ENCODE measurements at places on chromosomes 5 and 9. TPM values are rescaled to one million over a fixed set of nuclear protein-coding genes. Genes with fewer than 3 reads are reported as not detected.

- no peak overlapping the region for H3K4me3 ChIP-seq
- DNase-seq, result no peak
- no peaks in the 10 kb centered on the region for H3K4me1 ChIP-seq
- H3K27me3 ChIP-seq, result peaks cover 2% of the 10 kb centered on the region
These were observed 260.8 kb upstream of the PPP1R2B start for GRCh38 chr5:156589104-156589945.

DNA sequence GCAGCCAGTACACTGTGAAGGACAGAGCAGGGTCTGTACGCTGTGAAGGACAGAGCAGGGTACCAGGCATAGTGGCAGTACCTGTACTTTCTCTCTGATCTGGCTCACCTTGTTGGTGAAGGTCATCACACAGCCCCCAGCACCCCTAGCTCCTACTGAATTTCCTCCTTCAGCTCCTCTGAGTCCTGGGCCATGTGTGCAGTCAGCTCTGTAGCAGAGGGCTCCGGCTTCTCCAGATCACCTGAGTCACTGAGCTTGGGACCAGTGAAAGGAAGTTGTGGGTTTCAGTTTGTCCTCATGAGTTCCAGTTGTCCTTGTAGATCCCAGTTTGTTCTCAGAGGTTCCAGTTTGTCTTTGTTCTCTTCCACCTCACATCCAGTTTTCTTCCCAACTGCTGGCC, 5.5 kb downstream of the NUDT2 start:
- no peak overlapping the region for H3K4me3 ChIP-seq
- H3K27ac ChIP-seq, result no peak overlapping the region
- peaks cover 12% of the 10 kb centered on the region for H3K4me1 ChIP-seq
- H3K36me3 ChIP-seq, result peaks cover 30% of the 10 kb centered on the region

- DNase-seq, result no peak
- no peak overlapping the region for H3K27ac ChIP-seq
- no peaks in the 10 kb centered on the region for H3K36me3 ChIP-seq
These were observed 183.9 kb upstream of the SH3GL2 start for GRCh38 chr9:17394881-17395510.

DNA sequence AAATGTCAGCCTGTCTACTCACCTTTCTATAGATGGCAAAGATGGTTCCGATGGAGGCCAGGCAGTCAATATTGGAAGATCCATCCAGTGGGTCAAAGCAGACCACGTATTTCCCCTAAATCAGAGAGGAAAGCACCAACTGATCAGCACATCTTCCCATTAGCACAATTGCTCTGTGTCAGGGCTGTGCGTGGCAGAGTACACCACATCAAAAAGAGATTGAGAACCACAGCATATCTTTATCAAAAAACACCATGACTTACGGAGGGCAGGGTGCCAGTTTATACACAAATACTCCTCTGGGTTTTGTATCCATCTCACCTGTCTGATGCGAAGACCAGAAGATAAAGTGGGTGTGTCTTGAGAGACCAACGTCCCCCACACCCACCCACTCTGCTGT, 9.1 kb downstream of the FBP2 start:
- no peaks in the 10 kb centered on the region for H3K36me3 ChIP-seq
- H3K27me3 ChIP-seq, result no peaks in the 10 kb centered on the region
- H3K4me3 ChIP-seq, result no peak overlapping the region
- no peak for DNase-seq
- no peaks in the 10 kb centered on the region for H3K4me1 ChIP-seq
- no peak overlapping the region for H3K27ac ChIP-seq

- no peaks in the 10 kb centered on the region for H3K27me3 ChIP-seq
- no peak overlapping the region for H3K27ac ChIP-seq
- no peaks in the 10 kb centered on the region for H3K36me3 ChIP-seq
- H3K4me3 ChIP-seq, result no peak overlapping the region
These were observed 9.6 kb downstream of the TLE4 start for GRCh38 chr9:79581388-79581787.

DNA sequence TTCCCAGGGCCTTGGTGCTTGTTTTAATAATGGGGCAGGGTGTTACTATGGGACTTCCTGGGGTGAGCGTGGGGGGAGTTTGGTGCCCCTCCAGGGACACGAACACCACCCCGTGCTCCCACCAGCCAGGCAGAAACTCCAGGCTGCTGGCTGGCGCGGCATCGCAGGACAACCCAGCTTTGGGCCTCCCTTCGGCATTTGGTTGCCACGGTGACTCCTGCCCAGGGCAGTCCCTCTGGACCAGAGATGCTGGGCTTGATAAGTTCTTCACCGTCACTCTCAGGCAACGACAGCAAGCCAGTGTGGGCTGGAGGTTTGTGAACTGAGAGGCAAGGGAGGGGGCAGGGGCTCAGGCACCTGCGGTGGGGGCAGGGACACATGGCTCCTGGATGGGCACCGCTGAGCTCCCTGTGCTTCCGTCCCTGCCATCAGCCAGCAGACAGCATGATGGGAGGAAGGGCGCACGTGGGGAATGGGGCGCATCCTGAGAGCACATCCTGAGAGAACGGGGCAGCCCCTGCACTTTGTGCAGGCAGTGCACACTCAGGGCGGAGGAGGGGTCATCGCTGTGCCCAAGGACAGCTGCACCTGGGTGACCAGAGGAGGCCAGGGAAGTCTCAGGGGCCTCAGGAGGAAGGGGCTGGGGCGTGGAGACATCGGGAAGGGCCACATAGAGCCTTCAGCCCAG, 116.4 kb downstream of the RXRA start:
- H3K27ac ChIP-seq, result no peak overlapping the region
- peaks cover 22% of the 10 kb centered on the region for H3K4me1 ChIP-seq
- no peaks in the 10 kb centered on the region for H3K36me3 ChIP-seq

- H3K27me3 ChIP-seq, result no peaks in the 10 kb centered on the region
- no peaks in the 10 kb centered on the region for H3K36me3 ChIP-seq
These were observed 76.6 kb downstream of the CD180 start for GRCh38 chr5:67120032-67120431.

GRCh38 chr9:71936066-71936465, 24.6 kb downstream of the C9orf85 start:
- no peak overlapping the region for H3K4me3 ChIP-seq
- H3K27me3 ChIP-seq, result no peaks in the 10 kb centered on the region
- H3K36me3 ChIP-seq, result no peaks in the 10 kb centered on the region
- no peaks in the 10 kb centered on the region for H3K4me1 ChIP-seq
- DNase-seq, result no peak
- no peak overlapping the region for H3K27ac ChIP-seq

DNA sequence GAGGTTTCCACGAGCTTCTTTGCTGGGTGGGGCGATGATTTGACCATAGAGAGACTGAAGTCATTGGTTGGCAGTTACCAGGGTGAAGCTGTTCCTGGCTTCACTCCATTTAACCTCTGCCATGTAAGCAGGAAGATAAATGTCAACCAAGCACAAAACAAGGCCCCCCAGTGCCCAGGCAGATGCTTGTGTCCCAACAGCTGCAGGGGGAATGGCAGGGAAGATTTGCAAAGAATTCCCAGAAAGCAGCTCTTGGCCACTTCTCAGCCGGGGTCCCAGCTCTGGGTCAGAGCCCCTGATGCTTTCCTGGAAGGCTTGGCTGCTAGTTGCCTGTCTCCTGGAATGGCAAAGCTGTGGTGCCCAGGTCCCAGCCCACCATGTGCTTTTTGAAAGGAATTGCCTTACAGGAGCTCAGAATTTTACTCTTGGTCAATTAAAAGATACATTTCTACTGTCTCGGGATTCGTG, 383.4 kb downstream of the ENC1 start:
- no peaks in the 10 kb centered on the region for H3K27me3 ChIP-seq
- H3K36me3 ChIP-seq, result no peaks in the 10 kb centered on the region
- H3K27ac ChIP-seq, result peak overlapping the region; percentile 79
- peaks cover 20% of the 10 kb centered on the region for H3K4me1 ChIP-seq
- H3K4me3 ChIP-seq, result no peak overlapping the region

DNA sequence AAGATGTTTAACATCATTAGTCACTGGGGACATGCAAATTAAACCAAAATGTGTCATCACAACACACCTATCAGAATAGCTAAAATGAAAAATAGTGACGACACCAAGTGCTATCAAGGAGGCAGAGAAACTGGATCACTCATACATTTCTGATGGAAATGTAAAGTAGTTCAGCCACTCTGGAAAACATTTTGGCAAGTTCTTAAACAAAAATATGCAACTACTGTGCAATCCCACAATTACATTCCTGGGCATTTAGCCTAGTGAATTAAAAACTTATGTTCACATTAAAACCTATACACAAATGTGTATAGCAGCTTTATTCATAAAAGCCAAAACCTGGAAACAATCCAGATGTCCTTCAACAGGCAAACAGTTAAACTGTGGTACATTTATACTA, 53.1 kb downstream of the SVEP1 start:
- no peaks in the 10 kb centered on the region for H3K27me3 ChIP-seq
- H3K27ac ChIP-seq, result no peak overlapping the region
- DNase-seq, result no peak
- H3K4me1 ChIP-seq, result no peaks in the 10 kb centered on the region
- H3K4me3 ChIP-seq, result no peak overlapping the region

DNA sequence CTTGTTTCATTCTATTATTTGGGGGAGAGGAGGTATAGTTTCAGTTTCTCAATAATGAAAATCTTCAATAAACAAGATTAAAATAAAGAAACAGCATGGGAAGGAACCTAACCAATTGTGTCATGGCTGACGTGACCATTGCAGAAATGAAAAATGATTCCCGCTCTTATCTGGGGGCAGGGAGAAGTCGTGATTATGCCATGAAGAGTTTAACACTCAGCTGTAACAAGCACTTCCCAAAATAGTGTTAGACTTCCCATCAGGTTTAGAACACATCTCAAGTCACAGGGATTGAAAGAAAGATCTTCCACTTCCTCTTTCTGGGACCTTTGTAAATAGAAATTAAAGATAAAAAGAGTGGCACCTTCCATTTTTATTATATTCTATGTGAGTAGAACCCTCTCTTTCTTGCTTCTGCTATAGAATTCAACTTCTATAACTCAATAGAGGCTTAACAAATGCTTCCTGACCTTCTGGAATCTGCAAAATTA, 122.2 kb downstream of the TRPM6 start:
- no peaks in the 10 kb centered on the region for H3K4me1 ChIP-seq
- no peak overlapping the region for H3K4me3 ChIP-seq
- H3K27ac ChIP-seq, result no peak overlapping the region

GRCh38 chr9:89462817-89463683, 34.9 kb downstream of the SEMA4D start:
- no peak overlapping the region for H3K4me3 ChIP-seq
- peak overlapping the region; percentile 88 for H3K27ac ChIP-seq
- peaks cover 46% of the 10 kb centered on the region for H3K4me1 ChIP-seq
- no peak for DNase-seq
- H3K27me3 ChIP-seq, result no peaks in the 10 kb centered on the region
- H3K36me3 ChIP-seq, result no peaks in the 10 kb centered on the region

DNA sequence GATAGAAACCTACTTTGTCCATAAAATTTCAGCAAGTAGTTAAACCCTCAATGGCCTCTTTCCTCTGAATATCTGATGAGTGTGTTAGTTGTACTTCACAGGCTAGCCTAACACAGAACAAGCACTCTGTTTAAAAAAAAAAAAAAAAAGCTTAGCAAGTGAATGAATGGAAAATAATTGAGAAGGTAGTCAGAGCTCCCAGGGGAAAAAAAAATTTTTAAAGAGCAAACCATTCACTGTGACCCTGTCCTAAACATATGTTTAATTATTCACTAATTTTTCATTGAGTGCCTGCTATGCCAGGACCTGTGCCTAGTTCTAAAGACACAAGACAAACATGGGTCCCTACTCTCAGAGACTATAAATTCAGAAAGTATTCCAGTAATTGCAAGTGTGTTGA, 69.3 kb downstream of the SH3RF2 start:
- no peak for DNase-seq
- H3K27me3 ChIP-seq, result no peaks in the 10 kb centered on the region
- no peak overlapping the region for H3K27ac ChIP-seq

The GALNT12 gene
- total RNA-seq, result 2.6 TPM

The CATSPER3 gene
- total RNA-seq, result 0.79 TPM

The POLE3 gene
- 36.9 TPM for total RNA-seq

The TAF11L5 gene
- total RNA-seq, result not detected

The FRMPD1 gene
- total RNA-seq, result not detected

The HNRNPAB gene
- total RNA-seq, result 75.3 TPM

The BRINP1 gene
- total RNA-seq, result 0.60 TPM

The TNFSF15 gene
- 0.73 TPM for total RNA-seq

The SAXO1 gene
- total RNA-seq, result 0.89 TPM

The ZBTB26 gene
- 9.4 TPM for total RNA-seq

All from spleen (tissue), 13 donors.